MV-4-11 (cell line): ENCODE measurements at places on chromosomes 7 and 10.

DNA sequence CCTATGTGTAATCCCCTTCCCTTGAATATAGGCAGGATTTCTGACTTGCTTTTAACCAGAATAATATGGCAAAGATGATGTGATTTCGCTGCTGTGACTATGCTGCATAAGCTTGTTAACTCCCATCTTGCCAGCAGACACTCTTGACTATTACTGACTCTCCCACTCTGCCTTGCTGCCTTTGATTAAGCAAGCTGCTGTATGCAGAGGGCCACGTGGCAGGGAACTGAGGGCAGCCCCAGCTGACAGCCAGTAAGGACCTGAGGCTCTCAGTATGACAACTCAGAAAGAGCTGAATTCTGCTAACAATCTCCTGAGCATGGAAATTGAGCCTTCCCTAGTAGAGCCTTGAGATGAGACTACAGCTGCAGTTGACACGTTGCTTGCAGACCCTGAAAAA is 279.4 kb upstream of the CACNA2D1 start:
- no peak for DNase-seq

DNA sequence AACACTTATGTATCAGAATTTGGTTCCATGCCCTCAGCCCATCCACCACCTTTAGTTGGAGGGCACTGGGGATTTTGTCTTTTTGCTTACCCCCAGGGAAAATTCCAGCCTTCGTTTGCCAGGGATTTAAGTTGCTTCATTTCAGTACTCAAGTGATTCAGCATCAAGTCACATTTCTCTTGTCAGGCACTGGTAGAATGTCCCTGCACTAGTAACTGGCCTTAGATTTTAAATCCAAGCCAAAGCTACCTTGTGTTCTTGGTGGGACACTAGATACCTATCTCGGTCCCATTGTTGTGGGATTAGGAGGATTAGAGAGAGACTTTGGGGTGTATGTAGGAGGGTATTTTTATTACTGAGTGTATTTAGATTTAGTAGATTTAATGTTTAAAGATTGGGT is 613.1 kb downstream of the SUGCT start:
- no peak for DNase-seq

GRCh38 chr7:114530057-114530611 is 115.5 kb downstream of the FOXP2 start:
- DNase-seq, result no peak

- DNase-seq, result no peak
These were observed 1.2 kb upstream of the MAT1A start for GRCh38 chr10:80290474-80291220.

DNA sequence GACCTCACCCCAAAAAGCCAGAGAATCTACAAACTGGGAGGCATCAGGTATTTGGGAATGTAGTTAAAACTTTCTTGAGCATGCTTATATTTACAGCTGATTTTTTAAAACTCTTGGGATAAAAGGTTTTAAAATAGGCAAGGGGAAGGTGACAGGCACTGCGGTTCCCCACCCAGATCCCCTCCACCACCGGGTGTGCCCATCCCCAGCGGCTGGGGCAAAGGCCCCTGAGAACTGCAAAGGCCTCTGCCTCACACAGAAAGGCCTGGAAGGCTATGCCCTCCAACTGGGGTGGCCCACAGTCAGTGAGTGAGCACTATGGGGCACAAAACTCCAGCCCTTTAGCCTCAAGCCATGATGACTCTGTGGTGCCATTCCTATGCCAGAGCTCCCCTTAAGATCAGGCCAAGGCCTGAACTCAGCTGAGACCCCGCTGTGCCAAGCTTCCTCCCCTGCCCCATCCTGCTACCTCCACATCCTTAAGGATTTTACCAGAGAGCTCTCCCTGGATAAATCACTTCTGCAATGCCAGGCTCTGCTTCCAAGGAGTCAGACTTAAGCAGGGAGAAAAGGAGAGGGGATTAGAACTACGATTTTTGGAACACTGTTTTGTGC is 299.1 kb downstream of the GRID1 start:
- no peak for DNase-seq

- no peak for DNase-seq
These were observed 138.4 kb upstream of the TNS3 start for GRCh38 chr7:47720141-47720906.

- DNase-seq, result no peak
These were observed 790.7 kb downstream of the TNS3 start for GRCh38 chr7:46791188-46791587.

DNA sequence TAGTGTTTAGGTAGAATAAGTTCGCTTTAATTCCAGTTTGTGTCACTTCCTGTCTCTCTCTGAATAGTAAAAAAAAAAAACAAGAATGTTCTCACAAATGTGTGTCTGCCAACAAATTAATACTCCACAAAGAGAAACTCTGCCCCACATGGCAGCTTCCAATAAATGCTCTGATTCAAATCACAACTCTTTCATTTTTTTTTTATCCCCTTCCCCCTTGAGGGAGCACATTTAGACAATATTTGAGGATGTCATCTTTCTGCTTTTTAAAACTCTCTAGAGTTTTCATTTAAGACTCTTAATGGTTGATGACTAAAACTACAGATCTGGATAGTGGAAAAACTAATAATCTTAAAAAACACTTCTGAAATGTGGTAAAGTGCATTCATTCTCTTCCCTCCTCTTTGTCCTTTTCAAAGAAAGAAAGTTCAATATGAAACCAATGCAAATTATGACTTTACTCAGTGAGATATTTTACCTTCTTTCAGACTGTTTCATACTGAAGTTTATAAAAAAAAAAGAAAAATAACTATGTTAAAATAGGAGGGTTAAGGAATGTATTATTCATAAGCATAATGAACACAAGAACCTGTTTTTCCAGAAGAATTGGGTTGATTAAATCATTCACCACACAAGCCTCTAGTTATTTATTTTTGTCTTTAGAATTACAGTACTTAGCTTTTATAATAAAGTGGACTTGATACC is 42.3 kb downstream of the ARID5B start:
- DNase-seq, result no peak

DNA sequence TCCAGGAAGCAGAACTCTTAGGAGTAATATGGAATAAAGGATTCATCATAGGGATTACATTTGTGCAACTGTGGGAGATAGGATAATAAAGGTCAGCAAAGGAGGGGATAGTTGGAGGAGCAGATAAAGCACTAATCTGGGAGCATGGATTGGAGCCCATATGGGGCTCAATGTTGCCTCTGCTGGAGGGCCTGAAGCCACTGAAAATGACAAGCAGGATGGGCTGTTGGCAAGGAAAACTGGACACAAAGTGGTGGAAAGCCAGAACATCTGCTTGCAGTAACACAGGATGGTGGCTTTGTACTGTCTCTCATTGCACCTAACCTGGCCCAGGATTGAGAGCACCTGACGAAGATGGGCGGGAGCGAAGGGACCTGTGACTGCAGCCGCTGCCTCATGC is 15.0 kb upstream of the COMMD3 start:
- no peak for DNase-seq

GRCh38 chr7:112554591-112554990 is 73.8 kb downstream of the LSMEM1 start:
- DNase-seq, result no peak

GRCh38 chr10:121500701-121501332 is 97.4 kb downstream of the FGFR2 start:
- no peak for DNase-seq

- no peak for DNase-seq
These were observed 65.8 kb downstream of the VIPR2 start for GRCh38 chr7:159078911-159079270.

DNA sequence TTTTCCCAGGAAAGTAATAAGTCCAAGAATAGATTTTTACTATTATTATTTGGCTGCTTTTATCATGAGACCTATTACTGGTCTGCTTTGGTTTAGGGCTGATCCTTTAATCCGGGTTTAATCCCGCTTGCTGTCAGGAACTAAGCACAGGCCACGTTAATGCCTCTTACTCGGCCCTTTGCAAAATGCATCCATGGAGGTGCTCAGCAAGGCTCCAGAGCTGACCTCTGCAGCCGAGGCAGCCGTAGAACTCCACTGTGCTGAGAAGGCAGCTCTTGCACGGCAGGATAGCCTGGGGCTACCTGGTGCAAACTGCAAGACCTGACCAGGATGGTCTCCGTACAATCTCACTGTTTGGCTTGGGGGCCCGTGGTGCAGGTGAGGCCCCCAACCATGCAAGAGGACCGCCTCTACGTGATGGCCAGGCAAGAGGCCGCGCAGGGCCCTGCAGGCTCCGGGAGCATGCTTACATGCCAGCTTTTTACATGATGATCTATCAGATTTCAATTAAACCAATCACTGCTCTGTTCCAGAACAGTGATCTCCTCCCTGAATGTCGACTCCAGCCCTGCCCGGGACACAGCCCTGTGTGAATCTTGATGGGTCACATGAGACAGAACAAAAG is 10.4 kb upstream of the CALML3 start:
- peak; percentile 34 for DNase-seq

DNA sequence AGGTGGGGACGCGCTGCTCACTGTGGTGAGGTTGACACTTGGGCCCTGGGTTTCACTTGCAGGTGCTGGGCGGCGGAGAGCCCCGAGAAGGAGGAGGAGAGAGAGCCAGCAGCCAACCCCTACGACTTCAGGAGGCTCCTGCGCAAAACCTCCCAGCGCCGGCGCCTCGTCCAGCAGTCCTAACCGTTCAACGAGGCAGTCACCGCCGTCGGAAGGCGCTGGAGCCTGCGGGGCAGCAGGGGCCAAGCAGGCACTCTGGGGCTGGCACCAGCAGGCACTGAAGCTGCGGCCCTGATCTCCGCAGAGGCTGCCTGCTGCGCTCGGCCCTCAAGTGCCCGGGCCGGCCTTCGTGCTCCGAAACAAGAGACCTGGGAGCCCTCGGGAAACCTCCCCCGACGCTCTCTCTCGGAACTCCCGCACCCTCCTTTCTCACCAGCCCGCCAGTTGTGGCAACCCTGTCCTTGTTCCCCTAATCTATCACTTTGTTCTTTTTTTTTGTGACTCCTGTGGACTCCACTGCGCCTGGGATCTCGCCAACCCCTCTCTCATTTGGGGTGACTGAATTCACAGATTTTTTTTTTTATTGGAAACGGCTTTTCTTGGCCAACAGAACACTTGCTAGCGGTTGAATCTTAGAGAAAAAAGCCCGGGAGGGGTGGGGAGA is 4.7 kb upstream of the GAD2 start:
- DNase-seq, result no peak
